Activated effector memory CD4-positive, alpha-beta T cell treated with Interleukin-2 at 50 U/mL for 16 hours (primary cell): ENCODE measurements at places on chromosomes 5 and 9.

- no peak for DNase-seq
Measured at GRCh38 chr5:135344349-135344748, 54.7 kb downstream of the MACROH2A1 start.

GRCh38 chr5:110088676-110089436 lies 399.1 kb downstream of the MAN2A1 start:
- no peak for DNase-seq

GRCh38 chr5:1401536-1402138 lies 43.6 kb downstream of the SLC6A3 start:
- DNase-seq, result no peak

DNA sequence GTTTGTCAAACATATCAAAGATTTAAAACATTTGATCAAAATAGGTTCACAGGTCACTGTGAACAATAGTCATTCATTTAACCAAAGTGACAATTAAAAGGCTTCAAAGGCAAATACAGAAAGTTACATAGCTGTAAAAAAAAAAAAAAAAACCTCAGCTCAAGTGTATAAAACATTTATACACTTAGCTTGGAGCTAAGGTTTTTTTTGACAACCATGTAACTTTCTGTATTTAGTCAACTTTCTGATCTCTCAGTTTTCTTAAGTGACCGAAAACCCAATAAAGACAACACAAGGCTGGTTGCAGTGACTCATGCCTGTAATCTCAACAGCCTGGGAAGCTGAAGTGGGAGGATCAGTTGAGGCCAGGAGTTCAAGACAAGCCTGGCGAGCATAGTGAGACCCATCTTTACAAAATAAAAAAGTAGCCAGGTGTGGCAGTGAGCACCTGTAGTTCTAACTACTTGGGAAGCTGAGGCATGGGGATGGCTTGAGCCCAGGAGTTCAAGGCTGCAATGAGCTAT lies 16.4 kb upstream of the UBTD2 start:
- DNase-seq, result no peak

DNA sequence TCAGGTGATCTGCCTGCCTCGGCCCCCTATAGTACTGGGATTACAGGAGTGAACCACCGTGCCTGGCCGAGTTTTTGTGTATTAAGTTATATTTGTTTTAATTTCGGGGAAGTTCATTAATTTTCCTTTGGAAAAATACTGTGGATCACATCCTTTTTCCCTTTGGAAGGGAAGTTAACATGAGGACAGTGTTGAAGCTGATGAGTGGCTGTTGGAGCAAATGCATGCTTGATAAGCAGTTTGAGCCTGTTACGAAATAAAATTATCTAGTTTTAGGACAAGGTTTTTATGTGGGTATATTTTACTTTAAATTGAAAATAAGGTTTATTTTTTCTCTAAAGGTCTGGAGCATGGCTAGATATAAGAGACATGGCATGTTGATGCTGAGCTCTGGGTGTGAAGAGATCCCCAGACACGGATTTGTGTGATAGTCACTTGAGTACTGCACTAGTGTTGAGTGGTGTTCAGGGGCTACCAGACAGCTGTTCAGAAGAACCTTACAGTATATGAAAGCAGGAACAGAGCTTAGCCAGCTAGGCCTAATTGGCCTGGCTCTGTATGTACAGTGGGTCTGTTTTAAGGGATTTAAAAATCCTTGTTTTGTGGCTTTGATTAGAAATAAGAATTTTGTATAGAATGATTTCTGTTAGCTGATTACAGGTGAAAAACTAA lies 17.4 kb downstream of the LMNB1 start:
- no peak for DNase-seq

- DNase-seq, result peak; percentile 37
Measured at GRCh38 chr9:33817327-33818166, 587 bp downstream of the UBE2R2 start.

GRCh38 chr5:180821538-180821937 lies 18.9 kb upstream of the MGAT1 start:
- no peak for DNase-seq

DNA sequence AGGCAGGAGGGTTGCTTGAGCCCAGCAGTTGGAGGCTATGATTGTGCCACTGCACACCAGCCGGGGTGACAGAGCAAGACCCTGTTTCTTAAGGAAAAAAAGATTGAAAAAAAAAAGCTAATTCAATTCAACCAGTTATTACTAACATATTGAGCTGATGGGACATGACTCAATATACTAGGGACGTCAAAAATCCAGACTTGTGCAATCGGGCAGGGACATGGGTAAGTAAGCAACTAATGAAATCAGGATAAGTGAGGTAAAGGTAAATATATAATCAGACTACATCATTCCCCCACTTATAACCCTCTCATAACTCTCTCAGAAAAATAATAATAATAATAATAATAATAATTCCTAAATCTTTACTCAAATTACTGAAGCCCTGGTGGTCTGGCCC lies 975 bp upstream of the HAVCR1 start:
- DNase-seq, result no peak

- no peak for DNase-seq
Measured at GRCh38 chr5:16916262-16916878, 19.7 kb downstream of the MYO10 start.

DNA sequence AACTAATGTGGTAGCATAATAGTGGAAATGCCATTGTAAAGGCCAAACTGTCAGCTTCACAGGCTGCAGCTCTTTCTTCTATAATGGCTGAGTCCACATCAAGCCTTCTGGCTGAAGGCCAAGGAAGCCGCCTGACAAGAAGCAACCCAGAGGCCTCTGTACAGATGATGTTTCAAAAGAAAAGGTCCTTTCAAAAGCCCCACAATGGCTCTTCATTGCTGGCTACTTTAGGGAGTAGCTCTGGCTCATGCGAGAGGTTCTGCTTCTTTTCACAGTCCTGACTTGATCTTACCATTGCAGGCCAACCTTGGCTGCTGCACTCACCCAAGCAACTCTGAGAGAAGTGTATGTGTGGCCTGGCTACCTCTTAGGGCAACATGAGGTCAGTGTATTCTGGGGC lies 54.5 kb upstream of the EQTN start:
- DNase-seq, result no peak

- peak; percentile 67 for DNase-seq
Measured at GRCh38 chr5:10563945-10564837, at the start of gene ANKRD33B. ANKRD33B (plus strand) TSS chr5:10564070; CDS start chr5:10564468, 398 bp downstream.

DNA sequence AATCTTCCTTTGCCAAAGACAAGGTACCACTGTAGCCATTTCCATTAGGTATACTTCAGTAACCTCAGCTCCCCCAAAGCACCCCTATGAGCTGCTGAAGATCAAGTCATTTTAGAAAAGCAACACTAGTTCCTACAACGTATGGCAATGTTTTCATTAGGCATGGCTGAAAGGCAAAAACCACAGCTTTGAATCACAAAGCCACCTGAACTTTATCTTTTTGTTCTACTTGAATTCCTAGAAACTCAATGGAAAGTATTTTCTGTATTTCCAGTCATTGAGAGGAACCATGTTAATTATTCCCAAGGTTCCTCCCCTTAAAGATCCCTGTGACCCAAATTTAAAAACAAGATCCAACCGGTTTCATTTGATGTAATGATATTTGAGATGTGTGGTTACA lies 152.1 kb downstream of the EFNA5 start:
- no peak for DNase-seq
